ENCODE measurements at places on chromosomes 5 and 9. TPM values are rescaled to one million over a fixed set of nuclear protein-coding genes. Genes with fewer than 3 reads are reported as not detected.
A peak's percentile ranks its signal among the peaks of the same experiment; 100 is the strongest.

The EHMT1 gene
- 87.1 TPM for total RNA-seq

The TUSC1 gene
- total RNA-seq, result not detected

The GARIN3 gene
- total RNA-seq, result not detected

- no peaks in the 10 kb centered on the region for H3K36me3 ChIP-seq
- no peak overlapping the region for H3K4me3 ChIP-seq
- H3K27me3 ChIP-seq, result peaks cover 13% of the 10 kb centered on the region
- peaks cover 1% of the 10 kb centered on the region for H3K4me1 ChIP-seq
- H3K27ac ChIP-seq, result no peak overlapping the region
Measured at GRCh38 chr5:1764606-1764960, 35.1 kb downstream of the MRPL36 start.

DNA sequence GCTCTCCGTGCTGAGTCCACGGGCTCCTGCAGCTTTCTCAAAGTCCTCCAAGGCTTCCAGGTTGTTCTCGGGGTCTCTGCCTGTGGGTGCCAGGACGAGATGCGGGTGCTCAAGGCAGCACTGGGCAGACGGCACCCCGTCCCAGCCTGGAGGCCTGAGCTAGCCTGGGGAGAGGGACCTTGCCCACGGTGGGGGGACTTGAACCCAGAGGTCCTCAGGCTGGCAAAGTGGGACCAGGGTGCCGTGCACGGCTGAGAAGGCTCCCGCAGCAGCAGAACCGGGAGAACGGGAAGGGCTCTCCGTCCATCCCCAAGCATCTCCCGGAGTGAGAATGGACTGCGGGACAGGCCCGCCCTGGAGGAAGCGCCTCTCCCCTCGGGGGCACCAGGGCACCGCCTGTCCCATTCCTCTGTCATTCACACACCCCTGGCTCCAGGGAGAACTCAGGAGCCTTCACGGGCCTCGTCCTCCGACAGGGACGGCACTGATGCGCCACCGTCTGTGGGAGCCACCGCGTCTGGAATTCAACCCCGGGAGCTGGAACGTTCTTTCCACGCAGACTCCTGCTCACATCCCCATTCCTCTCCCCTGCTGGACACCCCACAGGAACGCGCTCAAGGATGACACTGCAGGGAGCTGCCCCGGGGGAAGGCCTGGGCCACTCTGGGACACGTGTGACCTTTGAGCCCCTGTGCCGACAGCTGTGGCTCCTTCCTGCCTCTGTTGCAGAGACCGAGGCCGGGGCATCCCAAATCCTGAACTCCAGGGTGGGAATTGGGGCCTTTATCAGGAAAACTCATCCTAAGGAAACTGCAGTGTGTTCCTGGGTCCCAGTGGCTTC, 16.3 kb upstream of the OBP2B start:
- peaks cover 15% of the 10 kb centered on the region for H3K27me3 ChIP-seq
- H3K27ac ChIP-seq, result no peak overlapping the region
- H3K4me3 ChIP-seq, result no peak overlapping the region

DNA sequence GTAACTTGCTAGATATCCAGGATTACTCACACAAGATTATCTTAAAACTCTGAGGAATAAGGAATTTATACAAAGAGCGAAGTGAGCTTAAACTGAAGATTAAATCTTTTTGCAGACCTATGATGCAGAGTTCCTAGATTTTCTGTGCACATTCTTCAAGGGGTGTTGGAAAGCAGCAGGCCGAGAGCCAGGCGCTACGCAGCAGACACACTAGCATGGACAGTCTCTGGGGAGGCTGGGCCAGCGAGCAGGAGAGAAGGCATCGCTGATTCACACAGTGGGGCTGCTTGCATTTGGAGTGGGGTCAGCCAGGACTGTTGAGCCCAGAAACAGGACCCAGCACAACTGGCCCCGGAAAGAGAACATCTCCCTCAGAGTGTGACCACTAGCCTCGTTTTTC, 136.3 kb downstream of the ADAMTS16 start:
- H3K27me3 ChIP-seq, result no peaks in the 10 kb centered on the region
- H3K4me3 ChIP-seq, result no peak overlapping the region
- H3K27ac ChIP-seq, result no peak overlapping the region
- H3K4me1 ChIP-seq, result no peaks in the 10 kb centered on the region
- H3K36me3 ChIP-seq, result no peaks in the 10 kb centered on the region

GRCh38 chr9:137371946-137372651, 50.9 kb downstream of the EXD3 start:
- H3K4me1 ChIP-seq, result no peaks in the 10 kb centered on the region
- H3K36me3 ChIP-seq, result no peaks in the 10 kb centered on the region
- H3K27me3 ChIP-seq, result no peaks in the 10 kb centered on the region
- no peak overlapping the region for H3K27ac ChIP-seq

- H3K27ac ChIP-seq, result no peak overlapping the region
- DNase-seq, result no peak
- no peaks in the 10 kb centered on the region for H3K4me1 ChIP-seq
- H3K4me3 ChIP-seq, result no peak overlapping the region
- no peaks in the 10 kb centered on the region for H3K36me3 ChIP-seq
Measured at GRCh38 chr5:104062621-104063377, 500.2 kb upstream of the NUDT12 start.

DNA sequence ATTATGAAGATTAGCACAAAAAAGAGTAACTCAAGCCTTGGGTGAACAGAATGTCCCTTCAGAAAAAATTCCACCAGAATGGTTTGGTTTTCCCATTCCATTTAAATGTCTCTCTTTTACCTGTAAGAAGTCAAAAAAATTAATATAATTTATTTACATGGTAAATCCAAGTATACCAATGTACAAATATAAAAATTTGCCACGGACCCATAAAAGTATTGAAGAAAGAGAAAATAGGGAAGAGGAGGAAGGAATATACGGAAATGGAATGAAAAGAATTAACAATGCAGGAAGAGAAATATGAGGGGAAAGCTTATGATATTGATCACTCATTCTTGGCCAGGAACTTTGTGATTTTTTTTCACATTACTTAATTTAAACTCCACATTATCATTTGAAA, at the start of gene OR13C9:
Gene OR13C9 (minus strand): TSS at position 101 of the 400 bp plus-strand sequence. CDS start 0 bp downstream, at position 101.
- no peak within 1 kb of the TSS for H3K4me3 ChIP-seq
- no peak for DNase-seq
- no peaks in the 10 kb centered on the region for H3K4me1 ChIP-seq

- H3K27me3 ChIP-seq, result no peaks in the 10 kb centered on the region
- no peak overlapping the region for H3K27ac ChIP-seq
- peaks cover 55% of the 10 kb centered on the region for H3K36me3 ChIP-seq
- H3K4me3 ChIP-seq, result no peak overlapping the region
Measured at GRCh38 chr5:77770293-77771005, 5.7 kb downstream of the TBCA start.

DNA sequence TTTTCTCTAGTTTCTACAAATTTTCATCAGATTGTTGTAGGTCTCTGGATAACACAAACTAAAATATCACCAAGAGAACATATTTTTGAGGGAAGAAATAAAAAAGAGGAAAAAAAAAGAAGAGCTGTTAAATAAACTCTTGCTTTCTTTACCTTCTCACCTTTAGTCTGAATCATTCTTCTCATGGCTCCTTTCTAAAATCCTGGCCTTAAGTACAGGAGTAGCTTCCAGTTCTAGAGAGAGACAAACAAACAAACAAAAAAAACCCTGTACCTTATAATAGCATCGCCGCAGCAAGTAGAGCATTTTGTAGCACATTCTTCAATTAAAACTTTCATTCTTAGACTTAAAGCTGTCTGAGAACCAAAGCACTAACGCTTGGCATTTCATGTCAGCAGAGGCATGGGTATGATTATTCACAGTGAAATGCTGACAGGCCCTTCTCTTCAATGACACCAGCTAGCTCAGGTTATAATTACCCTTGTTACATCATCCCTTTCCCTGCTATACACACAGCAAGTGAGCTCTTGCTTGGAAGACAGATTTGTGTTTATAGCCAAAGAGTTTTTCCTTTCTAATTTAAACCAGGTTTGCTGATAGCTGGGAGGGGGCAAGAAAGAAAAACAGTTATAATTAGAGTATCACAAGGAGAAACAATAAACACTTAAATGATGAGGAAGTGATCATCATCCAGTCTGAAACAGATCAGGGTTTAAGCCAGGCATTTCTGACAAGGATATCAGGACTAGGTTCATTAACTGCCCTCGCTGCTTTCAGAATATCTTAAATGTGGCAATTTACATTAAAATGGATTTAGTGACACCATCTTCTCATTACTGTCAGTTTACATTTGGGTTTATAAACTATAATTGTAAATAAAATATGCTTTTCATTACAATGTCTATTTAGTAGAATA, 510.9 kb upstream of the ZNF608 start:
- no peaks in the 10 kb centered on the region for H3K27me3 ChIP-seq
- no peaks in the 10 kb centered on the region for H3K4me1 ChIP-seq
- H3K36me3 ChIP-seq, result no peaks in the 10 kb centered on the region
- no peak overlapping the region for H3K4me3 ChIP-seq
- DNase-seq, result no peak

DNA sequence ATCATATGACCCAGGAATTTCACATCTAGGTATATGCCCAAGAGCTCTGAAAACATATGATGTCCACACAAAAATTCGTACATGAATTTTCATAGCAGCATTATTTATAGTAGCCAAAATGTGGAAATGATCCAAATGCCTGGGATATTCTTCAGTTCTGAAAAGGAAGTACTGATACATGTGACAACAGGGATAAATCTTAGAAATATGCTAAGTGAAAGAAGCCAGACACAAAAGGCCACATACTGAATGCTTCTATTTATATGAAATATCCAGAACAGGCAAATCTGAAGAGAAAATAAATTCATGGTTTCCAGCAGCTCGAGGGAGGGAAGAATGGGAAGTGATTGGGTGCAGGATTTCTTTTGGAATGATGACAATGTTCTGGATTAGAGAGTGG, 16.8 kb upstream of the ZBTB43 start:
- no peak overlapping the region for H3K27ac ChIP-seq
- H3K4me1 ChIP-seq, result peaks cover 11% of the 10 kb centered on the region
- no peaks in the 10 kb centered on the region for H3K36me3 ChIP-seq
- H3K4me3 ChIP-seq, result no peak overlapping the region

GRCh38 chr9:127567035-127567729, 44.9 kb upstream of the STXBP1 start:
- H3K27ac ChIP-seq, result peak overlapping the region; percentile 67
- H3K4me3 ChIP-seq, result peak overlapping the region; percentile 78

- H3K27me3 ChIP-seq, result peaks cover 5% of the 10 kb centered on the region
- H3K4me3 ChIP-seq, result no peak overlapping the region
- H3K27ac ChIP-seq, result no peak overlapping the region
- DNase-seq, result no peak
- peaks cover 14% of the 10 kb centered on the region for H3K36me3 ChIP-seq
- H3K4me1 ChIP-seq, result peaks cover 29% of the 10 kb centered on the region
Measured at GRCh38 chr5:10585518-10585915, 21.6 kb downstream of the ANKRD33B start.

DNA sequence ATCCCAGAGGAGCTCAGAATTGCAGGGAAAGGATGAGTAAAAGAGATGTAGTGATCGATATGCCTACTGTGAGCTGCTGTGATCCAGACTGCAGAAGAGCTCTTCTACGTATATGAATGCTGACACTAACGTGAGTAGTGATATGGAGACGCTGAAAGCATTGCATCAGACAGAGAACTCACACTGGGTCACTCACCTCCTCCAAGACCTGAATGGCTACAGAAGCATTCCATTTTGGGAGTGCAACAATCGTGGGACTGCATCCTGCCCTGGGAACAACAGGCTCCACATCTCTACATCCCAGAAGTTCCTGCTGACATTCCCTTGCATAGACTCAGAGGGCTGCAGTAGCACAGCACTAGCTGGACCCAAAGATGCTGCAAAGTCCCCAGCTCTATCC, 755.9 kb upstream of the MEF2C start:
- H3K27ac ChIP-seq, result no peak overlapping the region
- no peaks in the 10 kb centered on the region for H3K4me1 ChIP-seq
- no peak overlapping the region for H3K4me3 ChIP-seq
- no peak for DNase-seq

- H3K4me1 ChIP-seq, result peaks cover 6% of the 10 kb centered on the region
- no peaks in the 10 kb centered on the region for H3K36me3 ChIP-seq
- H3K27me3 ChIP-seq, result peaks cover 19% of the 10 kb centered on the region
- no peak for DNase-seq
- H3K4me3 ChIP-seq, result no peak overlapping the region
Measured at GRCh38 chr9:27618066-27618465, 44.8 kb upstream of the C9orf72 start.

- H3K36me3 ChIP-seq, result no peaks in the 10 kb centered on the region
- no peaks in the 10 kb centered on the region for H3K27me3 ChIP-seq
- no peak overlapping the region for H3K27ac ChIP-seq
Measured at GRCh38 chr9:133088146-133088750, 26.5 kb downstream of the CEL start.

GRCh38 chr5:72799721-72800120, 16.7 kb upstream of the TNPO1 start:
- no peaks in the 10 kb centered on the region for H3K36me3 ChIP-seq
- no peak for DNase-seq
- no peak overlapping the region for H3K4me3 ChIP-seq
- H3K27ac ChIP-seq, result no peak overlapping the region
- peaks cover 30% of the 10 kb centered on the region for H3K27me3 ChIP-seq

- peaks cover 2% of the 10 kb centered on the region for H3K27me3 ChIP-seq
- H3K27ac ChIP-seq, result no peak overlapping the region
- H3K4me3 ChIP-seq, result no peak overlapping the region
- no peak for DNase-seq
- H3K36me3 ChIP-seq, result no peaks in the 10 kb centered on the region
Measured at GRCh38 chr9:37746448-37747270, 6.9 kb upstream of the TRMT10B start.
